Endothelial cell of umbilical vein (primary cell): ENCODE measurements at places on chromosomes 5 and 9. TPM values are rescaled to one million over a fixed set of nuclear protein-coding genes. Genes with fewer than 3 reads are reported as not detected.

Gene SEMA6A
- total RNA-seq = 1.4 and 1.5 TPM in 2 replicates

Gene PCDHB7
- total RNA-seq = 0.27 and 0.48 TPM in 2 replicates

Gene ALDH1A1
- 220 and 287 TPM in 2 replicates for total RNA-seq

Gene SLC6A3
- total RNA-seq = not detected in 2 replicates

Gene SLC34A1
- total RNA-seq = not detected in 2 replicates

Gene FCN1
- total RNA-seq = not detected in 2 replicates

Gene BTNL8
- not detected in 2 replicates for total RNA-seq

Gene PRR7
- total RNA-seq = 5.7 and 6.5 TPM in 2 replicates

Gene ZNF883
- total RNA-seq = not detected in 2 replicates

Gene APBA1
- total RNA-seq = 11.3 and 11.4 TPM in 2 replicates

Gene PCDH1
- total RNA-seq = 136 and 170 TPM in 2 replicates

Gene OMD
- total RNA-seq = not detected in 2 replicates

Gene PROB1
- total RNA-seq = 1.9 and 2.4 TPM in 2 replicates

Gene MYORG
- 6.3 and 7.0 TPM in 2 replicates for total RNA-seq

Gene PKD2L2
- not detected in 2 replicates for total RNA-seq

Gene PCSK1
- 4.3 and 8.7 TPM in 2 replicates for total RNA-seq

Gene P4HA2
- 37.4 and 37.6 TPM in 2 replicates for total RNA-seq

Gene C5orf58
- not detected in 2 replicates for total RNA-seq

Gene SLC25A2
- total RNA-seq = 0.39 and 0.46 TPM in 2 replicates
